Renal pelvis (tissue), 12 donors: ENCODE measurements at places on chromosomes 1 and 21. TPM values are rescaled to one million over a fixed set of nuclear protein-coding genes. Genes with fewer than 3 reads are reported as not detected.

MSH4 gene
- polyA plus RNA-seq: 0.79 TPM

FBXO2 gene
- polyA plus RNA-seq: 2.1 TPM

TMCO2 gene
- polyA plus RNA-seq: not detected

KCNT2 gene
- polyA plus RNA-seq: 10.1 TPM

YARS1 gene
- polyA plus RNA-seq: 65.3 TPM

SPRR2A gene
- not detected for polyA plus RNA-seq

CFHR2 gene
- not detected for polyA plus RNA-seq
